Activated CD4-positive, alpha-beta T cell treated with anti-CD3 and anti-CD28 coated beads for 48 hours (primary cell): ENCODE measurements at places on chromosomes 7 and 10.

DNA sequence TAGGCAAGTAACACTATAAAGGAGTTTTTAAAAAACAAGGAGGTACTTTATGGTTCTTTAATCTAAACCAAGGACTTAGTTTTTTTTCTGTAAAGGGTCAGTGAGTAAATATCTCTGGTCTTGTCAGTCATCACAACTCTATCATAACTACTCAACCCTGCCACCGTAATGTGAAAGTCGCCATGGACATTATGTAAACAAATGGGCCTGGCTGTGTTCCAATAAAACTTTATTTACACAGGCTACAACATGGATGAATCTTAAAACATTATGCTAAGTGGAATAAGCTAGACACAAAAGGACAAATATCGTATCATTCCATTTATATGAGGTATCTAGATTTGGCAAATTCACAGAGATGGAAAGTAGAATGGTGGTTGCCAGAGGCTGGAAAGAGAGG is 60.8 kb upstream of the SP4 start:
- DNase-seq = no peak

GRCh38 chr7:139613971-139614411 is 90.5 kb downstream of the CLEC2L start:
- DNase-seq = no peak

- no peak for DNase-seq
Observed at GRCh38 chr10:51171946-51172345, 97.7 kb downstream of the PRKG1 start.

GRCh38 chr10:80137031-80137862 is 4.7 kb downstream of the PLAC9 start:
- DNase-seq = no peak

DNA sequence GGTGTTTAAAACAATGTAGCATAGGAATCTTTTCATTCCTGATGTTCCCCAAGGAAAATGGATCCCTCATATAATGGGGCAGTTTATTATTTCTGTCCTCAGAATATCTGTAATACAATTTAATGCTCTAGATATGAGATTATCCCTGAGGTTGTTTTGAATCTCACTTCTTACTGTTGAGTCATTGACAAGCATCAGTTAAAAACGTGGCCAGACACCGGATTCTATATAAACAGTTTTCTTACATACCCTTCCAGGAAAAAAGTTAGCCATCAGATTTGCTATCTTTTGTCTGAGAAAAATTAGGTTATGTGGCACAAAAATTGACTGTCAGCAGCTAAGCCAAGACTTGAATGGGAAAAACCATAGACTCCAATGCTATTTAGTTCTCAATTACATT is 539.8 kb upstream of the CELF2 start:
- DNase-seq = no peak

GRCh38 chr10:59757966-59758365 is 4.7 kb upstream of the MRLN start:
- no peak for DNase-seq

DNA sequence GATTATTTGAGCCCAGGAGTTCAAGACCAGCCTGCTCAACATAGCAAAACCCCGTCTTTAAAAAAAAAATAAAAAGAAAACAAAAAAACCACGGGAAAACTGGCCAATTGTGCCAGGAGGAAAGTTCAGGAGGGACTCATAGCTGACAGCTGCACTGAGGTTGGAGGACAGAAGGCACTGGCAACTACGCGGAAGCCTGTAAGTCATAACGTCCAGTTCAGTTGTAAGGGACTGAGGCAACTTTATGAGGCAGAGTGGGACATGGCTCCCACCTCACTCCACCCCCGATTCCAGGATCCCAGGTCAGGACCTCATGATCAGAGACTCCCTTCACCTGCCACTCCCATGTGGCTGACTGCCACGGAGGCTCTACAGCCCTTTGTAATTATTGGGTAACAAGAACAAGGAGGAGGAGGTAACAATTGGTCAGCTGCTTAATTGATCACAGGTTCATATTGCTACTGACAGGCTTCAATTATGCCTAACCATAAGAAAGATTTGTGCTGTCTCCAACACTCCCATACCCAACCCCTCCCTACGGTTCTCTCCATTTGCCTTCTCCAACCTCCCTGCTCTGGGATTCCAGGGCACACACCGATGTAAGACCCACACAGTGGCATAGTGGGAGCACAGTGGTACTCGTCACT is 1.9 kb upstream of the CCL24 start:
- no peak for DNase-seq

DNA sequence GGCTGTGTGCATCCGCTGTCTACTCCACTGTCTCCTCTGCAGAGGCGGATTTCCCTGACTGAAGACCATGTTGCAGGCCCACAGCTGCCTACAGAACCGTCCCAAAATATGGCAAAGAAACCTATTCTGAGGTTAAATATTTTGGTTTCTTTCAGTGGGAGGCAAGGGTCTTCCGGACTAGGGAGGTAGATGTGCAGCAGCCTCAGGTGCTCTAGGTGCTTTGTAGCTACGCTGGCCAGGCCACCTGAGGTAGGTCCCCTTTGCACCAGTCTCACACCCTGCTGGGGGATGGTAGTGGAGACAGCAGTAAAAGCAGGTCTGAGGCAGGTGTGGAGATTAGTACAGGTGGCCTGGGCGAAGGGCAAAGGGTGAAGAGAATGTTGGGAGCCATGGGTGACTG is 8.2 kb upstream of the PILRB start:
- DNase-seq = no peak

DNA sequence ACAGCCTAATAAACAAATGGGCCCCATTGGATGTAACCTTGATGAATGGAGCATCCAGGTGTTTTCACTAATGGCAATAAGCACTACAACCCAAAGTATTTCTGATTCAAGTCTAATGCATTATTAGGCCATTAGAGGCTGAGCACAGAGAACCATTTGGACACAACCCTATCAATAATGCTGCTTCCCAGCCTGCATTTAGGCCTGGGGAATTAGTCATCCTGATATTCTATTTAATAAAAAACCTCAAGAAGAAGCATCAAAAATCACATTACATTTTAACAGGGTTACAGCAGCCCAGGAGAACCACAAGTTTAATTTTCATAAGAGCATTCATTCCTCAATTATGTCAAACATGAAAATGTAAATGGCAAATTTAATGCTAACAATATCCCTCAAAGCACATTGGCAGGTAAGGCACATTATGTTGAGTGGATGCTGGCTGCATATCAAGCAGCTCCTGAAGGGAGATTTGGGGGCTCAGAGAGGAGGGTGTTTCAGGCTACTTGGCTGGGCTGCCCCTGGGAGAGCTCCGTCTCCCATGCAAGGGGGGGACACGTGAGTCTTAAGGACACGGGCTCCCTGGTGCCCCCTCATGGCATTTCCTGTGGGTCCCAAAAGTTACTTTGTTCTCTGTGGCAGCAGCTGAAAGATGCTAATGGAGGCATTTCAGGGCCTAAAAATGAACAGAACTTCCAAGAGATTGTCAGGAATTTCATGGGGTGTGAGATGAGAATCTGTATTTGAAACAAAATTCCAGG is 143.4 kb downstream of the HERPUD2 start:
- no peak for DNase-seq

GRCh38 chr10:82847242-82847641 is 972.2 kb downstream of the NRG3 start:
- DNase-seq = no peak

DNA sequence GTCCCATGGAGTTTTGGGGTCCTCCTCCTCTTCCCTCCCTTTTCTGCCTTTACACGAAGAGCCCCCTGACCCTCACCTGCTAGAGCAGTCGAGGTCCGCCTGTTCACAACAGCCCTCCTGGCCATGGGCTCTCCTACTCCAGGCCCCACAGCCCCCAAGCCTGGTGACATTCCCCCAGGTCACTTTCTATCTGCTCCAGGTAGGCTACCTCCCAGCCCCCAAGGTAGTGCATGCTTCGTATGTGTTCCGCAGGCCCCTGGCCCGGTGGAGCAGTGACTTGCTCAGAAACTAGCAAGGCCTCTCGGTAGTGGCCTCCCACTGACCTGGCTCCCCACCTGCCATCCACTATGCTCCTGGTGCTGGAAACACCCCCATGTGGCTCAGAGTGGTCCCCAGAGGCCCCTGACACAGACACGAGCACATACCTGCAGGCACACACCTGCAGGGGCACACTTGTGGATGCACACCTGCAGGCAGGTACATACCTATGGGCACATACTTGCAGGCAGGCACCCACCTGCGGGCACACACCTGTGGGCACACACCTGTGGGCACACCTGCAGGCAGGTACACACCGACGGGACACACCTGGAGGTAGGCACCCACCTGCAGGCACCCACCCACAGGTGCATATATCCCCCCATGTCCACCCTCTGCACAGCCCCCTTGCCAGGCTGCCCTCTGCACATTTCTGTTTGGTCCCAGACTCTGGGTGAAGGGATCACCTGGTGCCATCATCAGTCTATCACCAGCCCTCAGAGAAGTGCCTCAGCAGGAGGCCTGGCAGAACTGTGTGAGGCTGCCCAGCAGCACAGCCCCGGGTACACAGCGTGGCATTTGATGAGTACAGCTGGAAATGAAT is 322.5 kb downstream of the PTPRN2 start:
- DNase-seq = no peak

- DNase-seq = no peak
Observed at GRCh38 chr7:91396-92175, 100.8 kb upstream of the FAM20C start.

DNA sequence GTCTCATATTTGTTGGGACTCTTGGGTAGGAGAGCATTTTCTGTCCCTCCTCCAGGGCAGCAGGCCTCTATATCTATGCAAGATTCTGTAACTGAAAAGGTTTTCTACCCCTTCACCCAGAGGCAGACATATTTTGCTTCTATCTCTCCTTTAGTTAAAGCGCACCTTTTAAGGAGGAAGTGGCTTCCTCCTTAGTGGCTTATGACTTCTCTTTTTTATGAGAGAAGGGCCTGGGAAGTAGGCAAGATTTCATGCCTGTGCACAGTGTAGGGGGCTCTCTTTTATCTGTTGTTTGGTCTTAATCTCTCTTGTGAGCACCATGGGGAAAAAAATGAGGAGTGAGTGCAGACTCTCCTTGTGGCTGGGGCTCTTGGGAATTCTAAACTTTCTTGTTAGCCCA is 122.1 kb downstream of the LRMDA start:
- no peak for DNase-seq

DNA sequence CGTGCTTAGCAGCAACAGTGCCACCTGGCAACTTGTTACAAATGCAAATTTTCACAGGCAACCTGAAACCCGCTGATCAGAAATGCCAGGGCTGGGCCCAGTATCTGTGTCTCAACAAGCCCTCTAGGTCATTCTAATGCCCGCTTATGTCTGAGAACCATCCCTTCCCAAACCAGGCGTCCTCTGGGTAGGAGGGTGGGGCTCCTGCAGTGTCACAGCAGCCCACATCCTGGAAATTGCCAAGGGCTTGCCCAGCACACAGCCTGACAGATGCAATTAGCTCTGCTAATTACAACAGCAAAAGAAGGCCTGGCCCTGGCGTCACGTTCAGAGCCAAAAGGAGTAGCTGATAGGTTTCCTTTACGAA is 15.9 kb downstream of the ITPRIP start:
- DNase-seq = no peak

- DNase-seq = peak; percentile 47
Observed at GRCh38 chr10:48551861-48552591, 52.8 kb downstream of the ARHGAP22 start.

GRCh38 chr7:108810756-108811385 is 241.2 kb downstream of the DNAJB9 start:
- no peak for DNase-seq

- no peak for DNase-seq
Observed at GRCh38 chr7:136914016-136914415, 45.6 kb downstream of the CHRM2 start.

GRCh38 chr10:98263088-98263487 is 4.9 kb downstream of the LOXL4 start:
- no peak for DNase-seq

GRCh38 chr7:75979759-75980429 is 14.5 kb downstream of the TMEM120A start:
- no peak for DNase-seq
